ENCODE measurements at places on chromosomes 3 and 15. TPM values are rescaled to one million over a fixed set of nuclear protein-coding genes. Genes with fewer than 3 reads are reported as not detected.
A peak's percentile ranks its signal among the peaks of the same experiment; 100 is the strongest.

PRICKLE2 gene
- 48.2 TPM for total RNA-seq

PP2D1 gene
- not detected for total RNA-seq

SLC28A1 gene
- not detected for total RNA-seq

DNA sequence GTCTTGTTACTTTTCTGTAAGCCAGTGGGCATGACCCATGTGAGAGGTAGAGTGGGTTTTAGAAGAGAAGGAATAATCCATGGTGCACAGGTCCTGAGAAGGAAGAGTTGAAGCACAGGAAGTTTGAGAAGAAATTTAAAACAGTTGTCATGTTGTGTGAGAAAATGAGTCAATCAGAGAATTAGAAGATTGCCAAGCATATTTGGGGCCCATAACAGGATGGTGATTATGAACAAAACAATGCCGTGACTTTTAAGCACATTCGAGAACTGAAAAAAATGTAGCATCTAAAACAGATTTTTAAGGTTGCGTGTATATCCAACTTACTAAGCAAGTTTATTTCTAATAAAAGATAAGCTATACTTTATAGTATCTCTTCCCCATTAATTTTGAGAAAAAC, 198.7 kb downstream of the RORA start:
- DNase-seq, result no peak
- peaks cover 43% of the 10 kb centered on the region for H3K4me1 ChIP-seq
- no peaks in the 10 kb centered on the region for H3K36me3 ChIP-seq
- no peak overlapping the region for H3K27ac ChIP-seq
- H3K4me3 ChIP-seq, result no peak overlapping the region

- no peak overlapping the region for H3K4me3 ChIP-seq
- no peak overlapping the region for H3K27ac ChIP-seq
- H3K4me1 ChIP-seq, result no peaks in the 10 kb centered on the region
- no peaks in the 10 kb centered on the region for H3K36me3 ChIP-seq
Observed at GRCh38 chr3:52162250-52162872, 8.1 kb upstream of the POC1A start.

DNA sequence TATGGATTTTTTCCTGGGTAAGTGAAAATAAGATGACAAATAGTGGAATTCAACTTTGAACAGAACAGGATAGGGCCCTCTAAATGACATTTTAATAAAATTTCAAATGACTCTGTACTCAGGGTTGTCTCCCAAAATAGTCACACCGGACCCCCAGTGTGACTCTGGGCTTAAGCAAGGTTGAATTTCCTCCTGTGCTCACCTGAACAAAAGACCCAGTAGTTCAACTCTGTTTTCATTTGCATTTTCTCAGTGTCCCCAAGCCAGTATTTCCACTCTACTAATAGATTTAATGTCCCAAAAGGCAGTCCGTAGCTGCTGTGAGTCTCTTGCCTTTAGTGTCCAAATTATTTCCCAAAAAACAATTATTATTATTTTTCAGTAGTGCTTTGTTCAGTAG, 296.6 kb downstream of the PLOD2 start:
- no peaks in the 10 kb centered on the region for H3K36me3 ChIP-seq
- no peaks in the 10 kb centered on the region for H3K27me3 ChIP-seq
- no peak overlapping the region for H3K27ac ChIP-seq
- no peak for DNase-seq
- no peaks in the 10 kb centered on the region for H3K4me1 ChIP-seq

GRCh38 chr3:173703771-173704170, 306.2 kb downstream of the NLGN1 start:
- H3K4me1 ChIP-seq, result no peaks in the 10 kb centered on the region
- no peak for DNase-seq
- H3K27ac ChIP-seq, result no peak overlapping the region
- no peak overlapping the region for H3K4me3 ChIP-seq
- no peaks in the 10 kb centered on the region for H3K27me3 ChIP-seq
- H3K36me3 ChIP-seq, result no peaks in the 10 kb centered on the region

DNA sequence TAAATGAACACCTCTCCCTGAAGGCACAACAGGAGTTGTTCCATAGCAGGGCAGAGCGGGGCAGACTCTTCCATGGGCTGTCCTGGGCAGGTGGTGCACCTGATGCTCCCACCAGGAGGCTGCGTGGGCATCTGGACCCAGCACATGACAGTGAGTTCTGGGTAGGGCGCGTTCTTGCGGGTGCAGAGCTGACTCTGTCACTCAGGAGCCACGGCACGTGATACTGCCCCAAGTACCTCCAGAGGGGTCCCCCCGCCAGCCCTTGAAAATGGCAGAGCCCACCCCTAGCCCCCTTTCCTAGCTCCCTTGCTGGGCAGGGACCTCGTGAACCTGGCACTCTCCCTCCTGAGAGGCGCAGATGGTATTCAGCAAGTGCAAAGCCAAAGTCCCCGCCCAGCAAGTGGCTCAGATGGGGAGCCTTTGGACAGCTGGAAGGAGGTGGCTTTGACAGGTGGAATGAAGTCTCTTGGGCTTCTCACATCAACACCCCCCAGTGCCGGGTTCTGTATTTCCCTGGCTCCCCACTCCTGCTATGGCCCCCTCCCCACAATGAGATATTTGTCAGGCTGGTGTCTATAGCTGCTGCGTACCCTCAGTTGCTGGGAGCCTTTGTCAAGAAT, 172.1 kb downstream of the TBC1D2B start:
- H3K4me3 ChIP-seq, result no peak overlapping the region
- no peak overlapping the region for H3K27ac ChIP-seq
- DNase-seq, result peak; percentile 80

DNA sequence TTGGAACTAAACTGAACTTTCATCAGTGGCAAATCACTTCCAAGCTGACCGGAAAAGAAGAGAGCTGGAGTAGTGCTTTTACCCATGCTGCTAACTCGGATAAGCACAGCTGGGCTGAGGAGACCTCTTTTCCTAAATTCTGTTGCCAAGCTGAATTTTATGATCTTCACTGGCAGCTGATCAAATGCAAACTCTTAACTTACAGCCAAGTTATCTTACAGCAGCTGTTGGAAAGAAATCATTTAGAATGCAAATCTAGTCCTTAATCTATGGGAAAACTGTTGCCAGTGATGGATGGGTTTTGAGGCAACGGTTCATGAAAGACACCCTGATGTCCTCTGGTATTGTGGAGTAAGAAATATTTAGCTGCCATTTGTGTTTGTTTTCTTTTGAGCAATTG, 216.5 kb downstream of the ZNF385D start:
- H3K27me3 ChIP-seq, result peaks cover 3% of the 10 kb centered on the region
- no peaks in the 10 kb centered on the region for H3K4me1 ChIP-seq
- H3K4me3 ChIP-seq, result no peak overlapping the region
- H3K27ac ChIP-seq, result no peak overlapping the region

- H3K27me3 ChIP-seq, result no peaks in the 10 kb centered on the region
- DNase-seq, result no peak
- H3K4me1 ChIP-seq, result peaks cover 38% of the 10 kb centered on the region
- no peak overlapping the region for H3K4me3 ChIP-seq
- no peaks in the 10 kb centered on the region for H3K36me3 ChIP-seq
Observed at GRCh38 chr3:66585520-66586095, 84.8 kb upstream of the LRIG1 start.

Data from chondrocyte (in vitro differentiated cells).